ENCODE measurements at places on chromosomes 16 and 17.

DNA sequence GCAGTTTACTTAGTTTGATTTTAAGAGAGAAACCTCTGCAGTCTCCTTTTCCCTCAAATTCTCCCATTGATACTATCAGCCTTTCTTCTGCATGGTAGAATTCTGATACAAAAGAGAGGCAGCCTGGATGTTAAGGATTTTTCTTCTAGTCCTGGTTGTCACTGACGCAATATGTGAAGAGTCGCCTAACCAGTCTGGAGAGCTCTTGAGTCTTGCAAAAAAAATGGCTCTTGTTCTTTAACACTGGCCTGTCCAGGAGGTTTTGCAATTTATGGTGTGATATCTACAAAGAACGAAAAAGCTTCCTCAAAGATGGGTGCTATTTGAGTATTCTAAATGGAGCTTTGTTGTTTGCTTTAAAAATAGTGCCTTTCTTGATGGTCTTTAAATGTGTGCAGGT, 28.9 kb downstream of the COX10 start:
- no peak for DNase-seq

DNA sequence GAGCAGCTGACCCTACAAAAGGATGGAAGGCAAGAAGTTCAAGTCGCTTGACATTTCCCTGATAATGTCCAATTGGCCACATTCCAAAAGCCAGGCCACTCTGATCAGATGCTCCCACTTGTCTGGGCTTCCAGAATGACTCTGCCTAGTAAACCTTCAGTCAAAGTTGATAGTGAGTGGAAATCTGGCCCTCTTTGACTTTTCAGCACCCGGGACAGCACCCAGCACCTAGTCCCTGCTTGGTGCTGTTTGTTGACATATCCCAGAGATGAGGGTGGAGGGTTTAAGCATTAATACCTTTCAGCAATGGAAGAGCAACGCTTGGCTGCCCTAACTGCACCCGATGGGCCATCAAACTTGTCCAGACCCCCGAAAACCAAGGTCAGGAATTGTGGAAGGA, 131.3 kb downstream of the AIPL1 start:
- DNase-seq = no peak

- DNase-seq = no peak
Measured at GRCh38 chr17:34913001-34913400, 48.3 kb downstream of the CCT6B start.

DNA sequence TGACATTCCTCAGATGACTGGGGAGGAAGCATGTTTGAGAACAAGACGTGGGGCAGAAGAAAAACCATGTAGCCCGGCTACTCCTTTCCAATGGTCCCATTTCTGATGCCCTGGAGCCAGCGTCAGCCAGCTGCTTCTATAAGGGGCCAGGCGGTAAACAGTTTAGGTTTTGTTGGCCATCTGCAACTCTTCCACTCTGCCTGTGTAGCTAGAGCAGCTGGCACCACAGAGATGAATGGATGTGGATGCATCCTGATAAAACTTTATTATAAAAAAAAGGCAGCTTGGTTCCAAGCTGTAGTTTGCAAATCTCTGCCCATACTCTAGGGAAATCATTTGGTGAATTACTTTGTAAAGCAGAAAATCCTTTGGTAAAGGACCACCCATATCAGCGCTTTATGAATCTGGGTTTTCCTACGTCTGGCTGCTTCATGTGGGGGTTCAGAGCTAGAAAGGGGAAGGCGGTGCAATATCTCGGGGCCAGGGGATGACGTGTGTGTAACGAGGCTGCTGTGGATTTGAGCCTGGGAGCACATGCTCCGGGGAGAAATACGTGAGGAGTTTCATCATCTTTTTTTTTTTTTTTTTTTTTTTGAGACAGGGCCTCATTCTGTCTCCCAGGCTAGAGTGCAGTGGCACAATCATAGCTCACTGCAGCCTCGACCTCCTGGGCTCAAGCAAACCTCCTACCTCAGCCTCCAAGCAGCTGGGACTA, 3.4 kb upstream of the SRL start:
- no peak for DNase-seq

DNA sequence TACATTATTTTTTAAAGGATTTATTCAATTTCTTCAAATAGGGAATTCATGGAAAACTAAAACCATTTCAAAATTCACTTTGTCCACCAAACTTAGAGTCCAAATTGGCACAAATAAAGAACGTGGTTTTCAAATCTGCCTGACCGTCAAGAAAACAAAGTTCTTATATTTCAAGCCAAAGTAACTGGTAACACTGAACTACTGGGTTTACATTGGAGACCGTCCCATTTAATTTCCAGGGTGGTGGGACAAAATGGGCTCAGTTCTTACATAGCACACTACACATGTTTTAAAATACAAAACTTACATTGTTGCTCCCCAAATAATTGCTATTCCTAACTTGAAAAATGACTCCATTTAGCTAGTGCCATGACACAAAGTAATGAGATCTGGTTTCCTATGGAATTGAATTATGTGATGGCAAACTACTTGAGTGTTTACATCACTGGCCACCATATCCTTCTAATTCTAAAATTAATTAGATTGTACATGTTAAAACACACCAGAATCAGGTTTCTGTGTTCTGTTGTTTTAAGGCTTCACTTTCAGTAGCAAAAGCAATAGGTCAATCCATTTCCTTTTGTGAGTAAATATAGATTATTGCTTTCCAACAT, 6.5 kb downstream of the PSME3IP1 start:
- DNase-seq = no peak

GRCh38 chr17:41865596-41865893, 322 bp upstream of the KLHL11 start:
- no peak for DNase-seq

- no peak for DNase-seq
Measured at GRCh38 chr17:8480011-8480976, 44.6 kb downstream of the NDEL1 start.

- DNase-seq = no peak
Measured at GRCh38 chr17:28988475-28988874, 17.4 kb downstream of the SEZ6 start.

GRCh38 chr16:75064403-75065148, 52.0 kb downstream of the LDHD start:
- peak; percentile 56 for DNase-seq

GRCh38 chr16:28072087-28072486, 8.6 kb upstream of the GSG1L start:
- DNase-seq = no peak

- no peak for DNase-seq
Measured at GRCh38 chr16:10868104-10868595, 8.9 kb upstream of the CIITA start.

GRCh38 chr16:25959221-25959620, 267.5 kb downstream of the HS3ST4 start:
- DNase-seq = no peak

DNA sequence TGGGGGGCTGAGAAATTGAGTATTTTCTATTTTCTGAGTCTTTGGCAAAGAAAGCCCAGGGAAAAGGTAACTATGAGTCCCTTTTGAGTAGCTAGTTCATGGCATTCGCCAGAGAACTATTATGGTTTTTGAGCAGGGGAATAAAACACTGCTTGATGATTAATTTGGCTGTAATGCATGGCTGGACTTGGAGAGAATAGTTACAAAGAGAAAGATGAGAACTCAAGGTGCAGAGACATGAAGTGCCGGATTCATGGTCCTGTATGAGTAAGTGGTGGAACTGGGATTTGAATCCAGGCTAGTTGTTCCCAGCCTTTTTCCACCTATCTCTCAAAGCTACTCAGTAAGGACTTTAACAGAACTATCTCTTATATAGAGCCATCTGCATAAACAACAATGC, 266.6 kb downstream of the CA10 start:
- no peak for DNase-seq
